ENCODE measurements at places on chromosomes 1 and 21.

DNA sequence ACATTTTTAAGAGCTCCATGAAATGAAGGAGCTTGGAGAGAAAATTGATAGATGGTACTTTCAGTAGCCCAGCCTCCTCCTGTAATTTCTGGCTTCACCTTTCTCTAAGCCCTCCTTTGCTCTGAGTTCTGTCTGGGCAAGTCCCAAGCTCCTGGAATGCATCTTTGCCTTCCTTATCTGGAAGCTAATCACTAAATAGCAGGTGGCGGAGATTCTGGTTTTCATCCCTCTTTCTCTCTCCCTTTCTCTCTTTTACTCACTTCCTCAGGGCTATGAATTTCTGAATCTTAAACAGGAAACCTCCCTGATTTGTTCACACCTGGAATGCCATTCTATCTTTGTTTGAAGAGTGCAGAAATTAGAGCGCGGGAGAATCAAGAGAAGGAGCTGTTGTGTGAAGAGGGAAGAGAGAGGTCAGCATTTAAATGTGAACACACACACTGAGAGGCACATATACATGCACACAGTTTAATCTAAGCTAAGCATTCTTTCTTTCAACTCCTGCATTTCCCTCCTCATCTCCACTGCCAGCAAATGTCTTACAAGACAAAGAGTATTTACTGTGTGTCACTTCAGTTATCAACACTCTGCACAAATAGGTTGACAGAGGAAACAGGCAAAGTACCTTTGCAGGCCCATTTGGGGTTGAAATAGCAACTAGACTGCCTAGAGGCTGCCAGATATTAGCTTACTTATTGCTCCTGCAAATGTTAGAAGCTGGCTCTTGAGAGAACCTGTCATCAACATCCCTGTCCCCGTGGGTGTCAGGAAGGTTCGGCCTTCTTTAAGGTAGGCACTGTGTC lies 199.4 kb upstream of the CAMK1G start:
- DNase-seq: no peak

- DNase-seq: no peak
Measured at GRCh38 chr1:90417126-90417525, 300.0 kb downstream of the BARHL2 start.

DNA sequence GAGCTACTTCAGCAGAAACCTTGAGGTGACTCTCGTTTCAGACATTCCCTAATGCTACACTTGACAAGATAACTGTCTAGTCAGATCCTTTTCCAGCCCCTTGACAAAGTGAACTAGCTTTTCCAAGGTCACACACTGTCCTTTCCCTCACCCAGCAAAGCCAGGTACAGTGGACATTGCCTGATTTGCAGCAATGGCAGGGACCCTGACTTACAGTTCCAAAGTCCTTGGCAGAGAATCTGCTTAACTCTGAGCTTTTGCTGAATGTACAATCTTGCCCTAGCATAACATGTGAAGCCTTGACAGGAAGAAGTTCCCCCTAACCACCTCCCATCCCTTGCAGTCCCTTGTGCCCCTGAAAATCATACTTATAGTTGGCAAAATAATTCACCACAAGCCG lies 37.1 kb downstream of the HSD3B2 start:
- DNase-seq: no peak

DNA sequence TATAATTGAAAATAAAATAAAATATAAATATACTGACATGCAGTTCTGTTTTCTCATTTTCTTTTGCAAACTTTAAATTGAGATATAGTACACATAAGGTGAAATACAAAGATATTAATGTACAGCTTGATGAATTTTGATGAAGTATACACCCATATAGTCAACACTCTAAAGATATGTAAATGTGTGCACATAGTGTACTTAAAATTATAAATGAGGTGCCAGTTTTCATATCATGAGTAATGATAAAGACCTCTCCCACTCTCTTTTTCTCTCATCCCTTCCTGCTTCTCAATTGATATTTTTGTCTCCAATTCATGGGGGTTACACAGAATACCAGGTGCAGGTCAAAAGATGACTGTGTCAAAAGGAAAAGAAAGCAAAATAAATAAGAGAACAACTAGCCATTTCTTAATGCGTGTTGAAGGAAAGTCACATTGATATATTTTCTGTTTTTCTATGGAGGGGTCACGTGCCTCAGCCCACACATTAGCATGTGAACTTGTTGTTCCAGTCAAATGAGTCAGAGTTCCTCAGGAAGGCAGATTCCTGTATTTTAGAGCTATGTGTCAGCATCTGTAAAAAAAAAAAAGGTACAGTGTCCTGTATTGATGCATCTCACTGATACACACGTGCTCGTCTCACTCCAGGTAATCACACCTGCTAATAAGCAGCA lies 64.3 kb upstream of the HOOK1 start:
- DNase-seq: no peak

GRCh38 chr1:235093013-235093695 lies 35.5 kb downstream of the TOMM20 start:
- no peak for DNase-seq

GRCh38 chr1:248618878-248619277 lies 16.0 kb downstream of the OR2T11 start:
- peak; percentile 33 for DNase-seq

- DNase-seq: no peak
Measured at GRCh38 chr1:199794105-199794863, 233.2 kb upstream of the NR5A2 start.

Measured in CD8-positive, alpha-beta T cell (primary cell).